ENCODE measurements at places on chromosomes 4 and X.
A peak's percentile ranks its signal among the peaks of the same experiment; 100 is the strongest.

- no peak for DNase-seq
Measured at GRCh38 chrX:64338296-64338695, 57.0 kb downstream of the MTMR8 start.

DNA sequence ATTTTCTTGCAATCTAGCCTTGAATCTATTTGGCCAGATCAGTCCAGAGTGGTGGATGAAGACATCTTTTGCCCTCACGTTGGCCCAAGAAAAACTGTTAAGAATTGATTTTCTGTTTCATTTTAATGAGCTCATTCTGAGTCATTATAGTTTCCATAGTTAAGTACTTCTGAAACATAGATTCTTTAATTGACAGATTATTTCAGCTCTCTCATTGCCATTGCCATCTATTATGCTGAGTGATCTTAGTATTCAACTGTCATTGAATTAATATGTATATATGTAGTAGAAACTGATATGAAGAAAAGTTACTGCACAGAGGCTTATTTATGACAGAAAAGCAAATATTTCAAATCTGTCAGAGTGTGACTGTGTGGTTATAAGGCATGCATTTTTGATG is 45.5 kb upstream of the PPP1R2C start:
- DNase-seq, result no peak

GRCh38 chrX:18047491-18047890 is 173.2 kb downstream of the BEND2 start:
- no peak for DNase-seq

DNA sequence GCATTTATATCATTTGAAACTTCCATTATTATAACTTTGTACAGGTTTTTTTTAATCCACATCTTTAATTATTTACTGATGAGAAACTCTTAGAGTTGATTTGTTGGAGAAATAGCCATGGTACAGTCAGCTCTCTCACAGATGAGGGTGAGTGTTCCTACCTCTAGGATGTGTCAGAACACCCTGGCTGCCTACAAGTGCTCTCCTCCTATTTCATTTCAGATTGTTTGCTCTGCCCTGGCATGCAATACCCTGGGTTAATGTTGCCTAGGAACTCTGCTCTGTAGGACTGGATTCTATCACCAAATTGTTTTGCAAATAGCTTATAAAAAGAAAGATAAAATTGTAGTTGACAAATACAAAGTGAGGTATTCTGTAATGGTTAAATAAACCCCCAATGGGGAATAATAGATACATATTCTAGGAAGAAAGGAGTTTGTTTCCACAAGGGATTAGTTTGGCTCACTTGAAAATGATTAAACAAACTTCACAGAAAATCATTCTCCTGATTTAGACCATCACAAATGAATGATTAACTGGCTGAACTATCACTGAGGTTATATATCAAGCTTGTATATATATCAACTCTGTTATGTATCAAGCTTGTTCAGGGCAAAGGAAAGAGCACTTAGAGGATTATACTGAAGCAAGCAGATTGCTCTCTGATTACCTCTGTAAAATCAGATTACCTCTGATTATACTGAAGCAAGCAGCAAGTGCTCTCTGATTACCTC is 150.0 kb downstream of the PDE5A start:
- DNase-seq, result no peak

DNA sequence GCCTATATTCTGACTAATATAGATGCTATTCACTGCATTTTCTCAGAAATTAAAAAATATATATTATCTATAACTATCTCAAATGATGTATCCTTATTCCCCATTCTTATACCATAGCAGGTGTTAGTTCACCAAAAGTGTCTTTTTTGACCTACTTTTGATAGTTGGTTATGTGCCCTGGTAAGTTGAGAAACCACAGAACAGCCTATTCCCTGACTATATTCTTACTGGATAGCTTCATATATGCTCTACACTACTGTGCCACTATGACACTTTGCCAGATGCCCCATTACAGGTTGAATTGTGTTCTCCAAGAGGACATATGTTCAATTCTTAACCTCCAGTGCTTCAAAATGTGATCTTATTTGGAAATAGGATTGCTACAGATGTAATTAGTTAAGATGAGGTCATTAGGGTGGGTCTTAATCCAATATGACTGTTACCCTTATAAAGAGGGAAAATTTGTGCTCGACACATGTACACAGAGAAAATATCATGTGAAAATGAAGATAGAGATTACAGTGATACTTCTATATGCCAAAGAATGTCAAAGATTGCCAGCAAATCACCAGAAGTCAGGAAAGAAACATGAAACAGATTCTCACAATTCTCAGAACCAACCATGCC is 76.1 kb downstream of the LRBA start:
- DNase-seq, result no peak

- no peak for DNase-seq
Measured at GRCh38 chrX:28979877-28980276, 392.6 kb downstream of the IL1RAPL1 start.

DNA sequence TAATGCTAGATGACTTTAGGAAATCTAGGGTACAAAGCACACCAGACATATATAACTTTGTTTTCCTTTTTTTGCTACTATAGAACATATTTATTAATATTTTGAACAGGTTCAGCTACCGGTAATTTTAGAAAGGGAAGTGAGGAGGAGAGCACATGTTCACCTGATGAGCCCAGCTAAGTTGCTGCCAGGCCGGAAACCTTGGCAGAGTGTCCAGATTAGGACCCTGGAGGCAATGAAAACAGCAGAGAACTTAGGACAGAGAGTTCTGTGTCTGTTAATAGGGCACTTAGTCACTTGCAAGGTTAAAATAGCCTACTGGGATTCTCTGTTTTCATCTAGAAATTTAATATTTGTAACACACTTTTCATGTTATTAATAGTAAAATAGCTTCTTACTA is 348.9 kb upstream of the CPEB2 start:
- no peak for DNase-seq

- DNase-seq, result no peak
Measured at GRCh38 chr4:105088110-105088879, 58.4 kb upstream of the TET2 start.

DNA sequence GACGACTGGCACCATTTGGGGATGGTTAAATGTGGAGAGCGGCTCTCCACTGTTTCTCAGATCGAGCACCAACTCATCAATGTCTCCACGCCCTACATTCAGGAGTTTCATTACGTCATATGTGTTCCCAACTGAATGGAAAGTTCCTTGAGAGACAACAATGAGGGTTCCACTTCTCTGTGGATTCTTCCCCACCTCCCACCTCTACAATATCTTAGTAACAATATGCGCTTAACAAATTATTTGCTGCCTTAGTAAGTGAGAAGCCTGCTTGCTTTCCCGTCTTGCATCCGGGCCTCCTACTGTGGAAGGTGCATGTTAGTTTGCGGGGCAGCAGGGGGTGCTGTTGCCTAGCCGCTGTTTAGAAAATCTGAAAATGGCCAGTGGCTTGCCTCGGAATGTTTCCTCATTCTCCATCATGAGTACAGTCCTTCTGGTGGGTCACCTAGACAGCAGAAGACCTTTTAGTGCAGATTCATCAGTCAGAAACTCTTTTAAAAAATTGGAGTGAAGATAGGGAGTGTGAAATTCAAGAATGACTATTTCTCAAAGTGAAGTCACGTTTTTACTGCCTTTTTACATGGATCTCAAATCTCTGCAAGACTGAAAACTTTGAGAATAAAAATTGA is 55.7 kb downstream of the PHOX2B start:
- peak; percentile 7 for DNase-seq

DNA sequence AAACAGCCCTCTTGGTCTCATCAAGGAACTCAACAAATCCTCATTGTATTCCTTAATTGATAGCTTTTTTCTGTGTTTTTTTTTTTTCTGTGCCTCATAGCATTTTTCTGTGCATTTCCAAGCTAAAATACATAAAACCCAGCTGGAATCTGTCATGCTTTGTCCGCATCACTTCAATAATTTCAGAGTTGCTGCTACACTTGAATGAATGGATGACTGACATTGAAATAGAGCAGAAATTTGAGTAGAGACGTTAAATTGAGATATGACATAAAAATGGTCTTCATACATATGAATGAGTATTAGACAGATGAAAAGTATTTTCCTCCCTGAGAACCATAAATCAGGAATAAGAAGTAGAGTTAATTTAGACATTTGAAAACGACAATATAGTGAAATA is 593.2 kb downstream of the TMA16 start:
- DNase-seq, result no peak

Measured in stimulated activated CD4-positive, alpha-beta T cell treated with anti-CD3 and anti-CD28 coated beads, Interleukin-4, amount 100 ng/mL, for 4 hours (primary cell).